ENCODE measurements at places on chromosomes 4 and X.

DNA sequence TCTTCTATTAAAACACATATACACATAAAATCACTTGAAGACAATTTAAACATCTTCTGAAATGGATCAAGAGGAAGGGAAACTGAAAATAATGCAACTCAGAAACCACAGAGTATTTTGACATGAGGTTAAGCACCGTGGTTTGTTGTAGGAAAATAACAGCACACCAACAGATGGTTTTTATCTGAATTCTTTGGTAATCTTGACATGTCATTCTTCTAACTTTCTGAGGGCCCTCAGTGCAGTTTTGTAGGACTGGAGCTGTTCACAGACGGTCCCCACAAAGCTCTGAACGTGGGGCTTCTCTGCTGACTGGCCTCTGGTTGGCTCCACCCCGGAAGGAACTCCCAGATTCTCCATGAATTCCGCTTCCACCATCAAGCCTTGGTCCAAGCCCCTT lies 16.0 kb upstream of the TLR8 start:
- peak; percentile 80 for DNase-seq

- DNase-seq = no peak
Measured at GRCh38 chr4:105751718-105752299, 43.2 kb downstream of the GSTCD start.

DNA sequence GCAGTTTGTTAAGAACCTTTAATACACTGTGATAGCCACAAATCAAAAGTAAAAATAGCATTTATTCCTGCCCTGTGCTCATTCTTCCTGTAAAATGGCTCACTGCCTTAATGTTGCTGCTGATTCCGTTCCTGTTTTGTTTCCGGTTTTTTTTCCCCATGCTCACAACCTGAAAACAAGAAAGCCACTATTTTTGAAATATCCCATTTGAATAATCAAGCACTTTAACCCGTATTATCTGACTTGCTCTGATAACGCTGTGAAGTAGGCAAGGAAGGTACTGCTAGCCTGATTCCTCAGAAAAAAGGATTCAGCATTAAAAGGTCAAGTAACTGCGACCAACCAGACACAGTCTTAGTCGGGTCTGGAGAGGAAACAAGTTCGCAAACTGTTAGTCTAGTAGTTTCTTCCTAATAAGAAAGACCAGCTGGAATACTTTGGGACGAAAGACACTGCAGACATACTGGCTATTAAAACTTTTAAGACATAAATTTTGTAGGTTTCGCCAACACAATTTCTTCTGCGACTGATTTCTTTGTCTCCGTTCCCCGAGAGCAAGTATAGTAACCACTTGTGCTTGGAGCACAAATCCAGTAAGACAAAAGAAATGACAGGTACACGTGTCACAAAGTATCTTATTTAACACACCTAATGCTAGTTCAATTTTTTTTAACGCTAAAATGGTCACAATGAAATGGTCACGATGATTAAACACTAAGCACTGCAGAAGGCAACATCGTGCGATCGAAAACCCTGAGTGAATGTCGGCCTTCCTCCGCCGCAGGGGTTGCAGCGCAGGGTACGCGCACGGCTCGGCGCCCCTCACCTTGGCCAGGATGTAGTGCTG lies 802 bp downstream of the COX18 start:
- peak; percentile 51 for DNase-seq

GRCh38 chr4:165204462-165204830 lies 2.9 kb upstream of the KLHL2 start:
- no peak for DNase-seq

- DNase-seq = no peak
Measured at GRCh38 chr4:184942444-184943425, 75.6 kb upstream of the HELT start.

DNA sequence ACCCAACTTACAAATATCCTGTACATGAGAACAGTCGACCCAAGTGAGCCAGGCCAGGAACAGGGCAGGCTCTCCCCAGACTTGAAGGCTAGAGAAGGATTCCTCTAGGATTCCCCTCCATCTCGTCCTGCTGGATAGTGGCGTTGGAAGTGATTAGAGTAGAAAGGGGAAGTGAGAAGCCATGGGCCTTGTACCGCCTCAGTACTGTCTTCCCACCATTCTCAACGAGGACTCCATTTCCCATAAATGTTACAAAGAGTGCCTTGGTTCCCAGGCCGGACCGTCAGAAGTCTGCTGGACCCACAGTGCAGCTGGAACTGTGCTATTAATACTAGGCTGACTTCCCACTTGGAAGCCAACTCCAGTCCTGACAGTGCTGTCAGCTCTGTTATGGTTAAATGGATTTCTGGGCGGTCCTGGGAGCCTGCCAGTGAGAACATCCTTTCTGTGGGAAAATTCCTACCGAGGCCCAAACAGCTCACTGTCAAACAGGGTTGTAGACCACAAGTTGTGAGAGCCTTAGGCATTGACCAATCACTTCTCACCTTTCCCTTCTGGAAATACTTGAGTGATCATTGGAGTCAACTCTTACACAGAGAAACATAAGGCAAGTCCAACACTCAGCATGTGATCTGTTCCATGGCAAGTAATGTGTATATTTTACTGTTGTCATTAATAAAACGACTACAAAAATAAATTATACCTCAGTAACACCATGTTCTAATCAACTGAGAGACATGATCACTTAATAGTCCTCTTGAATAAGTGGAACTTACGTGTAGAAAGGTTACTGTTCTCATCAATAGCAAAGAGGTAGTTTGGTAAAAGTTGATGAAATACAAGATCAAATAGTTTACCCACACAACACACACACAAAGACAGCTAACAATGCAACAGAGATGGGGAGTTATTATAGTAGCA lies 58.4 kb downstream of the AMELX start:
- DNase-seq = no peak

GRCh38 chr4:169233691-169234090 lies 37.1 kb downstream of the SH3RF1 start:
- no peak for DNase-seq

DNA sequence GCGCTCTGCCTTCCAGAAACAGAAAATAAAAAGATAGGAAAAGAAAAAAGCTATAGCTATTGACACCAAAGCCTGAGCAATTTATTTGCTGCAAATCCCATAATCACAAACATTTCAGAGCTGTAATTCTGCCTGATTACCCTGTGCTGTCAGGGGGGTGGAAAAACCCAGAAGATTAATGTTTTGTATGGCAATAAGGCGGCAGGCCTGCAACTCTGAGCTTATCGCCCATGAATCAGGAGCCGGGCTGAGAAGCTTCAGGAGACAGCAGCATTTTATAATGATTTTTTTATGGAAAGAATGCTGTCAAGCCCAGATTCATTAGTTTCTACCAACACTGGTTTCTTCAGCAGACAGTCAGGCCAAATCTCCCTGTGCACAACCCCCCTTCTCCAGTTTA lies 82.6 kb upstream of the TMEM164 start:
- no peak for DNase-seq

DNA sequence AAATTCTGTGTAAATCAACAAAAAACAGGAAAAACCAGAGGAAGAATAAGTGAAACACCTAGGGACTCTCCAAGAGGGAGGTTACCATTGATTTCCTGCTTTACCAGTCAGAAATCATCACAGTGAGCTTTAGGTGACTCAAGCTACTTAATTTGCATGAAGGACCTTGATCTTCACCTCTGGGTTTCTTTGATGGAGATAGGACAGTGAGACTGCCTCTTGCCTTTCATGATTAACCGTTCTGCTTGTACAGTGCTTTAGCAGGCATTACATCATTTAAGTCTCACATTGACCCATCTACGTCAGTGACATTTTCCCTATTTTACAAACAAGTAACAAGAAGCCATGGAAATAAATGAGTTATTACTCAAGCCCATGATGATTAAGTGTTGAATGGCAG lies 3.4 kb upstream of the GK start:
- peak; percentile 43 for DNase-seq

DNA sequence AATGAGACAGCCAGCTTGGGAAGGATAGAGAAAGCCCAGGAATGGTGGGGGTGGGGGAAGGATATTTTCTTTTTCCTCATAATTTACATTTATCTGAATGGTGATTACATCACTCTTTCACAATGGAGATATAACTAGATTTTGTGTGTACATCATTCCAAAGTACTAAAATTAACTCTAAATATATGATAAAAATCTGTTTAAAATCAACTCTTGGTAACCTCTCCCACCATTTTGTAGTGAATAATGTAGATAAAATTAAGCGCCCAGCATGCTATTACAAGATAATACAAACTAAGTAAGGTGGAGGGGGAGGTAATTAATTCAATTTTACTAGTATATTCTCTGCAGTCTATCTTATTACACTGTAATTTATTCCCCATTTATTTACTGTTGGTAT lies 78.9 kb downstream of the NCAPG start:
- no peak for DNase-seq

- DNase-seq = peak; percentile 14
Measured at GRCh38 chr4:156472624-156473023, 499.0 kb downstream of the PDGFC start.

DNA sequence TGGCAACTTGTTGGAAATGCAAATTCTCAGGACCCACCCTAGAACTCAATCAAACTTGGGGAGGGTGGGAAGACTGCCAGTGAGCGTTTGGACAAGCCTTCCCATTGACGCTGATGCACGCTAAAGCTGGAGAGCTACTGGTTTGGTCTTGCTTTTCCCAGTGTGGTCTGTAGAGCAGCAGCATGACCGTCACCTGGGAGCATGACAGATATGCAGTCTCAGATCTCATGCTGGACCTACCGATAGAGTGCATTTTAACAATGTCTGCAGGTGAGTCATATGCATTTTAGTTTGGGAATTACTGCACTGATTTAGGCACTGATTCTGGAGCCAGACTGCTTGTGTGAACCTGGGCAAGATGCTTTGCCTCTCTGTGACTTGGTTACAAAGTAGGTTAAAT lies 27.2 kb downstream of the HPF1 start:
- no peak for DNase-seq

GRCh38 chrX:109632906-109633504 lies 8.0 kb upstream of the KCNE5 start:
- DNase-seq = no peak

- no peak for DNase-seq
Measured at GRCh38 chr4:100511896-100512295, 5.9 kb downstream of the EMCN start.

DNA sequence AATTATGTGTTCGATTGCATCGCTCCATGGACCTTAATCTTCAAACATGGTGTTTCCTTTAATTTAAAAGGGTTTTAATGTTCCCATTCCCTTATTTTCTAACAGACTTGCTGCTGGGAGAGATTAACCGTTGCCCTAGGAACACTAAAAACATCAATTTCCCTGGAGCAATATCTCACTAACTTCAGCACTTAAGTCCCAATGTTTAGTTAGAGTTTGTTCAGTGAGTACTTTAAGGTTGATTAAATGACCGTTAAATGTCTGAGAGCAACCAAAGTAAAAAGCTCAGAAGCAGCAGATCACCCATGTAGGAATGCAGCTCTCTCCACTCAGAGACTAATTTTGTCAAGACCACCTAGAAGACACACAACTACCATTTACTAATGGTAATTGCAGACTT lies 111.2 kb upstream of the PDE5A start:
- DNase-seq = no peak

- no peak for DNase-seq
Measured at GRCh38 chr4:3868211-3869173, 102.3 kb downstream of the ADRA2C start.

DNA sequence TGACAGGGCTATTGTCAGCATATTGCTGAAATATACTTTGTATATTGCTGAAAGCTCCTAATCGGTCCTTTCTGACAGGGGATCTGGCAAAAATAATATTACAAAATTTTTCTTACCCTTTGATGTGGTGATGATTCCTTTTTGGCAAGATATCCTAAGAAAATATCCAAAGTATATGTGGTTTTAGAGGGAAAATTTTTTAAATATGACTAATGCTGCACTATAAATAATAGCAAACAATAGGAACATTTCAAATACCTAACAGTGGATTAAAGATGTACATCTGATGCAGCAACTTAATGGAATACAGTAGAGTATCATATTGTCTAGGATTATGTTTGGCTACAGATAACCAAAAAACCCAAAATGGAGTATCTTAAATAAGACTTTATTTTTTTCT lies 49.6 kb downstream of the RRAGB start:
- DNase-seq = no peak

DNA sequence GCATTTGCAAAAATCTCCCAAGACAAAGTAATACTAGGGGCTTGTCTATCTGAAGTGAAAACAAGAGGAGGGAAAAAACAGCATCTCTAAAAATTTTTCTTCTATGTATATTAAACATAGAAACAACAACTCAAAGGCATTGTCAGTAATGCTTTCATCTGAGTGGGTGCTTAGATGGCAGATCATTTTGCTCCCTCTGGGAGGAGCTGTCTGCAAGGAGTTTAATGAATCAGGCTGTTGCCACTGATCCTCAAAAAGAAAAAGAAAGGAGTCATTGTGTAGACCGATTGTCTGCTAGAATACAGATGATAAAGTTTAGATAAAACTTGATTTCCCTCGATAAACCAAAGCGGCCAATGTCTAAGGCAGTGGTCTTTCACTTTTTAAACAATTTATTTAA lies 49.7 kb upstream of the KLHL8 start:
- DNase-seq = peak; percentile 37

DNA sequence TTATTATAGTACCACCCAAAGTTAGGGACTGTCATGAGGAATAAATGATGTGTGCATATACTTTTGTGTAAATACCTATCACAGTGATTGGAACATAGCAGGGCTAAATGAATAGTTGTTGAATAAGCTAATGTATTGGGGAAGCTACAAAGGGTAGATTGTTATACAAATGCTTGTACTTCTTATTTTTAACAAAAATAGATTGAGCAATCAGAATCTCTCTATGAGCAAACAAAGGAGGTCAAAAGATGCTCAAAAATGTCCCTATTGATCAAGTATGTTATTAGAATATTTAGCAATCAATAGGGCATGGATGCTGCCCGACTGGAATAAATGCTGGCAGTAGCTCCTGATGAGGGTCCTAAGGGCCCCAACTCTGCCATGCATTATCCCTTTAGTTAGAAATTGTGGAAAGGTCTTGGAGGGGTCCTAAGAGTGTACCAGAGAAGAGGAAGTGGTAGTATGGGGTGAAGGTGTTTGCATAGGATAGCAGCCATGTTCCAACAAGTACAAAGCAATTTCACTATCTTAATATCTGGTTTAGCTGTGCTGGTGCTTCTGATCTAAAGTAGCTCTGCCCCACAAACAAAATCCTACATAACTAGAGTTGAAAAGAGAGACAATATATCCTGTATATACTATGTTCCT lies 33.1 kb upstream of the TAPT1 start:
- DNase-seq = no peak

GRCh38 chr4:153476829-153477574 lies 10.8 kb downstream of the TMEM131L start:
- DNase-seq = no peak

DNA sequence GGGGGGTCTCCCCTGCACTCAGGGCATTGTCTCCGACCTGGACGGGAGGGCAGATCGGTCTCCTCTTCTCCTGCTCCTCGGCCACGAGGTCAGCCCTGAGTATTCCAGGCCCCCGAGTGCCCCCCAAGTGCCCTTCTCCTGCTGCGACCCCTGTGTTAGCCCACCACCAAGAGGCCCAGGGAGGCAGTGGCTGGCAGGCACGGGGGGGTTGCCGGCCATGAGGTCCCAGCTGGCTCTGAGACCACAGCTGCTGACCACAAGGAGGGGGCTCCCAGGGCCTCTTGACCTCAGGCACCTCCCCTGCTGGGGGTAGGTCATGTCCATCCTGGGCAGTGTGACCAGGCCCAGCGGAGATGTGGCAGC lies 186.1 kb upstream of the PSAPL1 start:
- no peak for DNase-seq
